Fibroblast of villous mesenchyme (primary cell): ENCODE measurements at places on chromosomes 3 and 15. TPM values are rescaled to one million over a fixed set of nuclear protein-coding genes. Genes with fewer than 3 reads are reported as not detected.

Gene UNC13C
- not detected in 2 replicates for total RNA-seq

Gene UBA3
- total RNA-seq: 82.1 and 92.0 TPM in 2 replicates

GRCh38 chr3:188062216-188062615, 91.7 kb upstream of the LPP start:
- no peak for DNase-seq

DNA sequence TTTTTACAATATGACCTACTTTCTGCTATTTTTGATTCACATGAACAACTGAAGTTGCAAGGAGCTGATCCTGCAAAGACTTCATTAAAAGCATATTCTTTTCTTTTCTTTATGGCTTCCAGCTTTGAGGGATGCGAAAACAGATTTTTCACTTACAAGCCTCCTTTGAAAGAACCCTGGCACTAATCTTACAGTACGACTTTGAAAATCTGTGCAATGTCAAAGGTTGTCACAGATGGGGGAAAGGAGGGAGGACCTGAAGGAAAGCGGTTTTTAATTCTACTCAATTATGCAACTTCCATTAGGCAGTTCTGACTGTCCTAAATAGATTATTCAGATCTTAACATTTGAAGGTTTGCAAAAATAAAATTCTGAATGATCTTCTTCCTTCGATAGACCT, 130.5 kb downstream of the TNIK start:
- no peak for DNase-seq

GRCh38 chr3:172101107-172101506, 61.7 kb downstream of the FNDC3B start:
- DNase-seq: no peak

Gene SCAANT1
- total RNA-seq: not detected in 2 replicates

DNA sequence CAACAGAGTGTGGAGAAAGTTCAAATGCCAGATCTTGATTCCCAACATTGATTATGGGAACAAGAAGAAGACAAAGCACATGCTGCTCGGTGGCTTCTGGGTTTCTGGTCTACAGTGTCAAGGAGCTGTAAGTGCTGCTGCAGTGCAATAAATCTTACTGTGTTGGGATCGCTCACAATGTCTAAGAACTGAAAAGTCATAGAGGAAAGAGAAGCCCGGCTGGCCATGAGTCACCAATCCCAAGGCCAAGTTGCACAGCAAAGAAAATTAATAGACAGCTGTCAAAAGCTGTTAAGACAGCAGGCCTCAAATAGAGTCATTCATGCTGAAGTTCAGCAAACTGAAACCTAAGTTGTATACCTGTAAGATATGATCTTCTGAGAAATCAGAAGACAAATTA, 33.2 kb upstream of the SPPL2A start:
- DNase-seq: no peak

- no peak for DNase-seq
Measured at GRCh38 chr3:9695746-9696145, 7.9 kb upstream of the CPNE9 start.

Gene ADCY5
- total RNA-seq: 0.32 and 0.43 TPM in 2 replicates

DNA sequence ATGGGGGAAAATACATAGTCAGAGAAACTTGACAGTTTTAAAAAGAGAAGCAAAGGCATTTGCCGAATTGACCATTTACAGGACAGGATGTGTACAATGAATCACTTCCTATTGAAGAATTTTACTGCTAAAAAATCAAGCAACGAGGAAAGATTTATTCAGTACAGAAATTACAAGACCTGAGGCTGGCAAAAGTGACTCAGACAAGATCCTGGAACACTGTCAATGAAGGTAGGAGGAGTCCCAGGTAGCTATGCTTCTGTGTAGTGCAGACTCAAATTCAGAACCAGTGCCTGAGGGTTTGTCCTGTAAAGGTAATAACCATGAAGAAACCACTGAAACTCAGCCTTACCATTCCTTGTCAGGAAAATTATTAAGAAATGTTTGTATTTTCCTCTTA, 120.9 kb downstream of the ZMAT3 start:
- DNase-seq: no peak

Gene ITIH3
- total RNA-seq: 1.6 and 8.2 TPM in 2 replicates

DNA sequence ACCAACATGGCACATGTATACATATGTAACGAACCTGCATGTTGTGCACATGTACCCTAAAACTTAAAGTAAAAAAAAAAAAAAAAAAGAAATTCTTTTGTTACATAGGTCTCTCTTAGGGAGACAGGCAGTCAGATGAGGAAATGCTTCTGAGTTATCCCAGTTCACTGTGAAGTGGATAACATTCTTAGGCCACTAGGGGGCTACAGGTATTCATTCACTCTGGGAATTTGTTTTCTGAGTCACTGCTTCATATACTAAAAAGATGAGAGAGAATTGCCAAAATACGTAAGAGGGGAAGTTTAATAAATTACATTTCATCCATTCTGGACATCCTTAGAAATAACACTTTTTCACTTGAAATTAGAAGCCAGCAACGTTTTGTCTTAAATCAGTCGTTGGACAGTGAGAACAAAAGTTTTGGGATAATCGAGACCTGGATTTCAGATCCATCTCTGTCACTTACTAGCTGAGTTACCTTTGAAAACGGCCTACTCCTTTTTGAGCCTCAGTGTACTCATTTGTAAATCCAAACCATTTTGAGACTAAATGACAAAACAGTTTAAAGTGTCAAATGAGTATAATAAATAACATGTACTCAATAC, 738.4 kb upstream of the ALCAM start:
- peak; percentile 65 for DNase-seq

DNA sequence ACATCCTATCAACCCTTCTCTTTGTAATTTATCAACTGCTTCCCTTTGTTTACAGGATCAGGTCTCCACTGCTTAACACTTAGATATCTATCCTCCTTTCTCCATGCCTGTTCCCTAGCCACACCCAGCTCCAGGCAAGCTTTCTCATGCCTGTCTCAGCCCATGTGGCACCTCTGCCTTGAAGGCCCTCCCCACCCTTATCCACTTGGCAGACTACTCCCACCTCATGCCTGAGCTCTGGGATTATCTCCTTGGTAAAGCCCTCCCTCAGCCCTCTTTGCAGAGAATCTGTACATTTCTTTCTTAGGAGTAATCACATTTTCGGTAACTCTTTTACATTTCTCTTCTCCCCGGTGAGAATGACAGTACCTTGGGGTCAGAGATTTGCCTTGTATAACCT, 96.0 kb downstream of the ATP1B3 start:
- no peak for DNase-seq

DNA sequence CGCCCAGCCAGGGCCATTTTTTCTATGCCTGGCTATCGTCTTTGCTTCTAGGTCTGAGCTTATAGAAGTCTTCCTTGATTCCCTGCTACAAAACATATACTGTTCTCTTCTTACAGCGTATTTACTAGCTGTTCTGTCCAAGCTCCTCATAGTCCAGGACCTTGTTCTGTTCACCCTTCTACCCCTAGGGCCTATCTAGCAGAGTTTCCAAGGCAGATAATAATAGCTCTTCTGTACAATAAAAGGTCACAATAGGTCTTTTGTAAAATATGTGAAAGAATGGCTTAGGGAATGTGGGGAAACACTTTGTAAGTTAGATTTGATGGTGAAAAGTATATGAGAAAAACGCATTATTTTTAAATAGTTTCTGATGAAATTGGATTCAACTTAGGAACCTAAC, 158.2 kb downstream of the P3H2 start:
- DNase-seq: no peak

Gene TRNT1
- total RNA-seq: 21.6 and 32.4 TPM in 2 replicates

Gene CMTM8
- not detected in 2 replicates for total RNA-seq

Gene DLL4
- total RNA-seq: 5.5 and 6.0 TPM in 2 replicates

- peak; percentile 55 for DNase-seq
Measured at GRCh38 chr15:39942101-39942752, 8.3 kb downstream of the EIF2AK4 start.

DNA sequence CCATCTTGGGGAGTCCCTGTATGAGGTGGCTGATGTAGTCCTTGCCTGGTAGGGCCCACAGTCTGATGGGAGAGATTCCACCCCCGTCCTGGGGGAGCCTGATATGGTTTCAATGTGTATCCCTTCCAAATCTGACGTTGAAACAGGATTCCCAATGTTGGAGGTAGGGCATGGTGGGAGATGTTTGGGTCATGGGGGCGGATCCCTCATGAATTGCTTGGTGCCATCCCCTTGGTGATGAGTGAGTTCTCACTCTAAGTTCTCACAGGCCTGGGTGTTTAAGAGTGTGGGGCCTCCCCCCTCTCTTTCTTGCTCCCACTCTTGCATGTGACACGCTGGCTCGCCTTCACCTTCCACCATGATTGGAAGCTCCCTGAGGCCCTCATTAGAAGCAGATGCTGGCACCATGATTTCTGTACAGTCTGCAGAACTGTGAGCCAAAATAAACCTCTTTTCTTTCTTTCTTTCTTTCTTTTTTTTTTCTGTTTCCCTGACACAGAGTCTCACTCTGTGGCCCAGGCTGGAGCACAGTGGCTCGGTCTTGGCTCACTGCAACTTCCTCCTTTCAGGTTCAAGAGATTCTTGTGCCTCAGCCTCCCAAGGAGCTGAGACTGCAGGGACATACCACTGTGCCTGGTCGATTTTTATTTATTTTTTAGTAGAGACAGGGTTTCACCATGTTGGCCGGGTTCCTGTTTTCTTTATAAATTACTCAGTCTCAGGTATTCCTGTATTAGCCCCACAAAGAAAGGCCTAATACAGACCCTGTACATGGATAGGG, 28.6 kb downstream of the ITGA11 start:
- no peak for DNase-seq

Gene SERPINI2
- total RNA-seq: not detected in 2 replicates

GRCh38 chr15:78000091-78000926, 77.2 kb downstream of the TBC1D2B start:
- DNase-seq: peak; percentile 50

Gene FOXL2NB
- total RNA-seq: 61.8 and 101 TPM in 2 replicates

Gene TARS3
- 13.8 and 13.9 TPM in 2 replicates for total RNA-seq

Gene ITGA11
- total RNA-seq: 87.7 and 159 TPM in 2 replicates

DNA sequence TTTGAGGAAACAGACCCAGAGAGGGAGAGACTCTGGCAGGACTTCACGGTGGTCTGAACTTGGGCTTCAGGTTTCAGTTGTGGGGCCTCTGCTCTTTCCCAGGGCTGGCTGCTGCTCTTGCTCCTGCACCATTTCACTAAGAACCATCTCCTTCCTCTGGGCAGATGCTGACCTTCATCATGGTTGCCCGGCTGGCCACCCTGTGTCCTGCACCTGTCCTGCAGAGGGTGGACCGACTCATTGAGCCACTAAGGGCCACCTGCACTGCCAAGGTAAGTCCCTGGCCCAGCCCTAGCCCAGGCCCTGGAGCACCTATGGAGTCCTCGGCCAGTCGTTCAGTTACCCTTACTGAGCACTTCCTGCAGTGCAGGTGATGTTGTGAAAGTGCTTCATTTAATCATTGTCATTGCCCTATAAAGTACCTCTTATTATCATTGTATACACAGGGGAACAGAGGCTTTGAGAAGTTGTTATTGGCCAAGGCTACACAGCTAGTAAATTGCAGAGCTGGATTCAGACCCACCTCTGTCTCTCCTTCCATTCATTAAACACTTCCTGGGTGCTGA, 10.0 kb downstream of the RPL32 start:
- no peak for DNase-seq

Gene CLDN11
- total RNA-seq: 276 and 411 TPM in 2 replicates

Gene MASP1
- 198 and 209 TPM in 2 replicates for total RNA-seq

Gene MSL2
- 15.8 and 22.0 TPM in 2 replicates for total RNA-seq

Gene NEIL1
- 3.2 and 4.3 TPM in 2 replicates for total RNA-seq
